Esophagus squamous epithelium (tissue), 5 donors: ENCODE measurements at places on chromosomes 5 and 9.

DNA sequence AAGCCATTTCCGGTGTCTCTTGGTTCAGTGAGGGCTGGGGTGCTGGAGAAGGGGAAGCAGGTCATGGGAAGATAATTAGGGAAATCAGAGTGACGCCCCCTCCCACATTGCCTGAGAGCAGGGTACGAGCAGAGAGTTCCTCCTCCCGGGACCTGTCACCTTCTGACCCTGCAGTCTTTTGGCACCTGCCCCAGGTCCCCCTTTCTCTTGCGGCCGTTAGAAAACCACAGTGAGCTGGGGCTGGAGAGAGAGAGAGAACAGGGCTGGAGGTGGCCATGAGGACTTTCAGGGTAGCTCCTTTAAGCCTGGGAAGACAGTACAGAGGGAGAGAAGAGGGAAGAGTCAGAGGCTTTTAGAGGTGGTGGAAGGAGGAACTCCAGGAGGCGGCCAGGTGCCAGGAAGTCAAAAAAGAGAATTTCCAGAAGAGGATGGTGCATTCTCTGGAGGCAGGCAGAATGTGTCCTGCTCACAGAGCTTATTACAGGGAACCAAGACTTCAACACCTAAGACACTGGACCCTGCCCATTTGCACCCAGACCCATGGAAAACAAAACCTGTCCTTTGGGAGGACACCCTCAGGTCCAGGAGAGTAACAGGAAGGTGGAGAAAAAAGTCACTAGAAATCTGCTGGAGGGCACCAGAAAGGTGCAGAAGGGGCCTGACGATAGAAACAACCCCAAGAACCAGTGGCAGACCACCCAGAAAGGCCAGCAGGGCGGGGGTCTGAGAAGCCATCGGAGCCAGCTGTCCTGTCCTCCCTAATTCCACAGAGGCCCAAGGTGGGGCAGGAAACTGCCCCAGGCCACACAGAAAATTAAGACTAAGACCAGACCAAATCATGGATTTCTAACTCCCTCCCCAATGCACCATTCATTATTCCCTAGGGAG is 6.5 kb upstream of the ACSL6 start:
- no peak for DNase-seq

DNA sequence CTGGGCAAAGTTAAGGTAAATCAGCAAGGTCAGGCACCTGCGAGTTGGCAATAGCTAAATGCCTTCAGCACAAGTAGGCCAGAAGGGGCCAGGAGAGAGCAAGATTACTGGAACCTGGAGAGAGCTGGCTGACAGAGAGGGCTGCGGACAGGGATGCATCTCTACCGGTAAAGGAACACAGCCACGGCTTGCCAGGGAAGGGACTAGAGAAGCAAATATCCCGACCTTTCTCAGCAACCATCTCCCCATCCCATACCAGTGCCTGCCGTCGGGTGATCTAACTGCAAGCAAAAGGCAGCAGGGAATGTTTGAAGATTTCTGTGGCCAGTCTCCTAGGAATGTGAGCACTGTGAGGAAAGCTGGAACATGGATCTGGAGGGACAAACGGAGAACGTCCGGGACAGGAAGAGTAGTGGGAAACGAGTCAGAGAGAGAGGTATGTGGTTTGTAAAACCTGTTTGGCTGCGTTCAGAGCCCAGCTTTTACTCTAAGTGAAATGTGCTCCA is 15.9 kb upstream of the ABLIM3 start:
- DNase-seq, result no peak

DNA sequence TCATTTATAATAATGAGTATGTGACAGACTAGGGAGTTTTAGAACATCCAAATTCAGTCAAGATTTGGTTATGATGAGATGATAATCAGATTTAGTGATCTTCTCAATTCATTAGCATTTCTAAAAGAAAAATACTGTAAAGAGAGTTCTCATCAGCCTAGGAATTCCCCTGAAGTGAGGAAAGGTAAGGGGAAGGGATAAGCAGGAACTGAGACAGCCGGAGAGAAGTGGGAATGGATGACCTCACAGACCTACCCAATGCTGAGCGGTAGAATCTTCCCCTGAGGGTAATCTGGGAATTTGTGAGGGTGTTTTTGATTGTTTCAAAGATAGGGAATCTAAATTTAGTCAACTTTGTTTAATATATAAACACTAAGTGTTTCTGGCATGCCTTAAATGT is 16.7 kb upstream of the GPBP1 start:
- DNase-seq, result no peak

- DNase-seq, result no peak
Observed at GRCh38 chr5:74624501-74624900, 16.0 kb downstream of the ENC1 start.

DNA sequence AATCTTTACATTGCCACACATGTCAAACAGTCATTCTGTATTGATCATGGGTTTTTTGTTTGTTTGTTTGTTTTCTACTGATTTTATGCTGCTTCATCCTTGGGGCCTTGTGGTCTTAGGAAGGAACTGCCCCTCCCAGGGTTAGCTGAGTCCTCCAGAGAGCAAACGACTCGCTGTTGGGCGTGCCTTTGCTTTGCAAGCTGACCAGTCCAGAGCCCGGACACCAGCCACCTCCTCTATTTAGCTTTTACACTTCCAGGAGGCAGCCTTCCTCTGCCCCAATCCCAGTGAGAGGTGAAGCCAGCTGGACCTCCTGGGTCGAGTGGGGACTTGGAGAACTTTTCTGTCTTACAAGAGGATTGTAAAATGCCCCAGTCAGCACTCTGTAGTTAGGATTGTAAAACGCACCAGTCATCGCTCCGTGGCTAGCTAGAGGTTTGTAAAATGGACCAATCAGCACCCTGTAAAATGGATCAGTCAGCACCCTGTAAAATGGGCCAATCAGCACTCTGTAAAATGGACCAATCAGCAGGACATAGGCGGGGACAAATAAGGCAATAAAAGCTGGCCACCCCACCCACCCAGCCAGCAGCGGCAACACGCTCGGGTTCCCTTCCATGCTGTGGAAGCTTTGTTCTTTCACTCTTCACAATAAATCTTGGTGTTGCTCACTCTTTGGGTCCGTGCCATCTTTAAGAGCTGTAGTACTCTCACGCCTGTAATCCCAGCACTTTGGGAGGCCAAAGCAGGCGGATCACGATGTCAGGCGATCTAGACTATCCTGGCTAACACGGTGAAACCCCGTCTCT is 154.4 kb downstream of the ERCC6L2 start:
- DNase-seq, result no peak

DNA sequence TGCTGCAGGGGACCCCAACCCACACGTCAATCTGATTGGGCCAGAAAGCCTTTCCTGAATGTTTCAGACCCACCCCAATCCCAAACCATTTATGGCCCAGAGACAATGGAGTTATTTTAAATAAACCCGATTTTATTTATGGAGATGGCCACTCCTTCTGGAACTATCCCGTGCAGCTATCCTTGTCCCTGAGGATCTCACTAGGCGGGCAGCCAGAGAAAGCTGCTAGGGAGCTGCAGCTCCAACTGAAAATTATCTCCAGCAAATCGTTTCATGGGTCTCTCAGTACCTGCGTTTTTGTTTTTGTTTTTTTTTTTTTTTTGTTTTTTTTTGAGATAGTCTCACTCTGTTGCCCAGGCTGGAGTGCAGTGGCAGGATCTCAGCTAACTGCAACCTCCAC is 23.0 kb downstream of the C1QTNF2 start:
- DNase-seq, result no peak

- DNase-seq, result no peak
Observed at GRCh38 chr5:140248414-140248813, 54.5 kb downstream of the PFDN1 start.

DNA sequence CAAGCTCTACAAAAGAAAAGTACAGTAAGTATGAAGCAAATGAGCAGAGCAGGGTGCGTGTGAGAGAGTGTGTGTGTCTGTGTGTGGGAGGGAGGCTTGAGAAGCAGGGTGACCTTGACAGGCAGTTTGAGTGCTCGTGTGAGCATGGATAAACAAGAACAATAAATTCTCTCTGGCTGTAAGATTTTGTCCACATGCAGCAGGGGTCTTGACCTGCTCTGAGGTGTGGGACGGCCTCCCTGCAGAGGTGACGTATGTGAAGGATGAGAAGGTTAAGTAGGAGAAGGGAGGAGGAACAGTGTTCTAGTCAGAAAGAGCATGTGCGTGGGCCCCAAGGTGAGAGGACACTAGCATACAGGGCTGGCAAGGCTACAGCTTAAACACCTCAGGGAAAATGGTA is 49.0 kb downstream of the SPTLC1 start:
- DNase-seq, result no peak

DNA sequence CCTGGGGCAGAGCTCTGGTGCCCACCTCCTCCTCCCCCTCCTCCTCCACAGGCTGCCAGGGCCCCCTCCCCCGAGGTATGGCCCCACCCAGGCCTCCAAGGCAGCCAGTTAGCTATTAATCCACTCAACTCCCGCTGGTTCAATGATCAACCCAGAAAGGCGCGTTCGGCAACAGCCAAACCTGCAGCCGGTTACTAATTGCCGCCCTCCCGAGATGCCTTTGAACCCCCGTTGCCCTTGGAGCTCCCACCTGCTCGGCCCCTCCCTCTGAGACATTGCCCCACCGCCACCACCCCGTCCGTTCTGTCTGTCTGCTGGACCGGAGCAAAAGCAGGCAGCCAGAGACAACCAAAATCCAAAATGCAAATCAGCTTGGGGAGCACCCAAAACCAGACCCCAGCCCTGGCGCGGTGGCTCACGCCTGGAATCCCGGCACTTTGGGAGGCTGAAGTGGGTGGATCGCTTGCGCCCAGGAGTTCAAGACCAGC is 25.8 kb downstream of the NOTCH1 start:
- no peak for DNase-seq

GRCh38 chr5:64161420-64161819 is 4.2 kb upstream of the RNF180 start:
- no peak for DNase-seq

DNA sequence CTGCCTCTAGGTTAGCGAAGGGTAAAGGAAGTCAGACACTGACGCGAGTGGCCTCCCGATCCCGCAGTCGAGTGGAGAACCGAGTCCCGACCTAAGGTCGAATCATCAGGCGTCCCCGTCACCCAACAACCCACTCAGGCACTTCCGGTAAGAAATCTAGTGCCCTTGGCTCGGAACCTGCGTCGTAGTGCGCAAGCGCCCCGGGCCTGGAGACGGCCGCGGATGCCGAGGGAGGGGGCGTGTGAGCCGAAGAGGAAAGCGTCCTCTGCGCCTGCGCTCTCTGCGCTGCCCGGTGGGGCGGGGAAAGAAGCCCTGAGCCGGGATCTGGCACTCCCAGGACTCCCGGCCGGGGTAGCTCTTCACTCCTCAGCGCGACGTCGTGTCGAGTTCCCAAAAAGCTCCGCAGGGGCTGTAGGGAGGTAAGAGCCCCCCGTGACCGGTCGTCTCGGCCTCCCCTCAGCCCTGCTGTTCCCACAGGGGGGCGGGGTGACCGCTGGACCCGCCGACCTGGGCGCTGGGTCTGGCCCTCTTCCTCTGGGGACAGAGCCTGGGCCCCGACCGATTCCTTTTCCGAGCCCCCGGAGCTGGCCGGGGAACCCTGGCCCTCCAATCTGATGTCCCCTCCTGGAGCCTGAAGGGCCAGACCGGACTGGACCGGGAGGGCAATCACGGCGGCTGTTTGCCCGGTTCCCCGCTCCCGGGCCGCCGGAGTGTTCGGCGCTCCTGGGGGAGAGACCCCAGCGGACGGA is at the start of gene ZFYVE16:
Gene ZFYVE16 (plus strand): TSS at position 330 of the 749 bp plus-strand sequence. CDS start 26,084 bp downstream, outside the sequence.
- peak; percentile 81 for DNase-seq

DNA sequence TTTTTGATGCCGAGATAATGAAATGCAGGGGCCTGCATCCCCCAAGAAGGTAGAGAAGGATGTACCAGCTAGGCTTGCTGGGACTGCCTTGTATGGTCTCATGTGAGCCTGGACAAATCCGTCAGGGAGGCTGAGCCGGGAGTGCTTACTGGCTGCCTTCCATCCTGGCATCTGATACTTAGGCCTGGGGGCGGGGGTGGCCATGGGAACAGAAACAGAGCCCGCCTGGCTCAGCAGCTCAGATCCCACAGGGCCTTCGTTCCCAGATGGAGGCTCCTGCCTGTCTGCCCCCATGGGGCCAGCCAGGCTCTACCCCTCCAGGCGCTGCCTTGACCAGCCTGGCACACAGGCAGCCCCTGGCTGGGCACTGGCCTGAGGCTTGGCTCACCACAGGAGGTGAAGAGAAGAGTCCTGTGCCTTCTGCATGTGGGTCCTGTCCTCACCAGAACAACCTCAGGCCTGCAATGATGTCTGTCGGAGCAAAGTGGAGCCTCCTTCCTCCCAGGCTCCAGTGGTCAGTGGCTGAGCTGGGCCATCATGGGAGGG is 10.5 kb upstream of the SPATA31E1 start:
- DNase-seq, result no peak

GRCh38 chr5:134053314-134053839 is 48.6 kb upstream of the VDAC1 start:
- no peak for DNase-seq

DNA sequence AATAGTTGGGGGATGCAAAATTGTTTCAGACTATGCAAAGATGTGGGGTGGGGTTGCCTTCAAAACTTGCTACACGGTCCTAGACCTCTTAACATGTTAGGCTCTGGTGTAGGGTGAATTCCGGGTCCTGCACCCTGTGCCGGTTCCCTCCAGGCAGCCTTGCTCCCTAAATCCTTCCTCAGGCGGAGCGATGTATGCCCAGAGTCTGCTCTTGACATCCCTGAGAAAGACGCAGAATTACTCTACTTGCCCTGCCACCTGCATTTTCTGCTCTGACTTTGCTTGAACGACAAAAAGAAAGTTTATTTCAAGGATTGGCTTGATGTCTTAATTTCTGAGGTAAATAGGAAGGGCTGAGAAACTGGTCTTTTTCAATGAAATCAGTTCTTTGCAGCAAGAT is 691 bp downstream of the THBS4 start:
- DNase-seq, result no peak

GRCh38 chr5:83817591-83817990 is 96.9 kb upstream of the HAPLN1 start:
- no peak for DNase-seq

- no peak for DNase-seq
Observed at GRCh38 chr5:168939156-168939800, 360.1 kb upstream of the PANK3 start.

DNA sequence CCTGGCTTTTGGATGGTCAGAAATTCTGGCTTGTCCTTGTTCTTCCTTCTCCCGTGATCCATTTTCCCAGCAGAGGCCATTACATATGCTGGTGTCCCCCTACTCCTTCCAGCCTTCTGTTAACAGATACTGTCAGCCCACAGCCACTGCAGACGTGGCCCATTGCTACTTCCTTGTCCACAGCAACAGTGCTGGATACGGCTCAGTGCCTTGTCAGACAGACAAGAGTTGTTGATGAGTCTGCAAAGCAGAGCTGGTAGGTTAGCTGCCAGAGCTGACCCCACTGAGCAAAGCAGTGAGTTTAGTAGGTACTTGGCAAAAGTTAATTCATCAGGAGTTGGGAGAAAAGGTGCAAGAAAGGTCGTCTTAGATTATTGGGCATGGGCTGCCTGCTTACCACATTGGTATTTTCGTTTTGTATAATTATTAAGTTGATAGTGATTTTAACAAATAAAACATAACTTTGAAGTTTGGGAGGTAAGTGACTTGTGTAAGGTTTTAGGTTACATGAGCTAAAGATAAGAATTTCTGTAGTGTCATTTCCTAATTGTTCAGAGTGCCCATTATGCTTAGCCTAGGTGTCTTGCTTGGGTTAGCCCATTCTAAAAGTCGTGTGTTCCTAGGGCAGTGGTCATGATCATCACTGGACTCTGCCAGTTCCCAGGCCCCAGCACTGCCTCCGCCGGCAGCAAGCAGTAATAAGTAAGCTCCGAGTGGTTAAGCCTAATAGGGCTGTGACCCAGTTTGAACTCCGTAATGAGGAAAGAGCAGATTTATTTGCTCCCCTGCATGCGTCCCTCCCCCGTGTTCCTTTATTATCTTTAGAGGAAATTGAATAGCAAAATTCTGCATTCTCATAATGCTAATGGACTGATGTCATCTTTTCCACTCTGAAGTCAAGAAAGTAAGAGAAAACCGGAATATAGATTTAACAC is 292.0 kb downstream of the FANCC start:
- no peak for DNase-seq
